Activated CD4-positive, alpha-beta T cell treated with anti-CD3 and anti-CD28 coated beads, Interleukin-2, amount 10 ng/mL, durations not matched to agents 24 days and 14 days (primary cell): ENCODE measurements at places on chromosomes 5 and 9. TPM values are rescaled to one million over a fixed set of nuclear protein-coding genes. Genes with fewer than 3 reads are reported as not detected.

GRCh38 chr5:13640270-13640669 lies 304.2 kb downstream of the DNAH5 start:
- DNase-seq, result no peak
- H3K4me1 ChIP-seq, result no peaks in the 10 kb centered on the region
- H3K27me3 ChIP-seq, result no peaks in the 10 kb centered on the region
- no peaks in the 10 kb centered on the region for H3K36me3 ChIP-seq

DNA sequence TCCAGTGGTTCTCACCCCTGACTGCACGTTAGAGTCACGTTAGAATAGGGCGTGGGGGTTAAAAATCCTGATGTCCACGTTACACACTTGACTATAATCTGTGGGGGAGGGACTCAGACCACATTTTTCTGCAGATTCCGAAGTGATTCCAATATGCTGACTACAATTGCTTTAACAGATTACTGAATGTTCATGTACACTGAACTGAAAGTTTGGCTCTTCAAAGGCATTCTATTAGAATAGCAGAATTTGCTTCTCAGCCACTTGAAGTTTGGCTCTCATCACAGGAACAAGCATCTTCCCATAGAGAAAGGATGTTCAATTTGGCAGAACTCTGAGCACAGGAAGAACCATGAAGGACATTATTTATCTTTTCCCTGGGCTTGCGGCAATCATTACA lies 84.5 kb downstream of the HAPLN1 start:
- DNase-seq, result no peak
- H3K27ac ChIP-seq, result no peak overlapping the region
- no peak overlapping the region for H3K4me3 ChIP-seq
- H3K36me3 ChIP-seq, result no peaks in the 10 kb centered on the region
- no peaks in the 10 kb centered on the region for H3K27me3 ChIP-seq
- H3K4me1 ChIP-seq, result no peaks in the 10 kb centered on the region

DNA sequence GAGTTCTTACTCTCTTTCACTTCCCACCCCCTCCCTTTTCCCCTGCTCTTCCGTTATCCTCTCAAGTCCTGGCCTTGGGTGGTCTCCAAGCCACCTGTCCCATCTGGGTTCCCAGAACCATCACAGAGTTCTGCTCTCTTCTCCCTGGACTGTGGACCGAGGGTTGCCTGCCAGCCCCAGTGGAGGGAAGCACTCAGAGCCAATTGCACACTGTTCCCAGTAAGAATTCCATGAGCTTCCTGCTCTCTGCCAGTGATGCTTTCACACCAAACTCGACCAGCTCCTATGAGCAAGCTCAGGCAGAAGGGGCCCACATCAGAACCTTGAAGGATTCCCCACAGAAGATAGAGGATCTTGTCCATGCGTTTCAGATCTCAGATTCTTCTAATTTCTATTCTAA lies 20.1 kb upstream of the AFAP1L1 start:
- no peaks in the 10 kb centered on the region for H3K4me1 ChIP-seq
- DNase-seq, result no peak

DNA sequence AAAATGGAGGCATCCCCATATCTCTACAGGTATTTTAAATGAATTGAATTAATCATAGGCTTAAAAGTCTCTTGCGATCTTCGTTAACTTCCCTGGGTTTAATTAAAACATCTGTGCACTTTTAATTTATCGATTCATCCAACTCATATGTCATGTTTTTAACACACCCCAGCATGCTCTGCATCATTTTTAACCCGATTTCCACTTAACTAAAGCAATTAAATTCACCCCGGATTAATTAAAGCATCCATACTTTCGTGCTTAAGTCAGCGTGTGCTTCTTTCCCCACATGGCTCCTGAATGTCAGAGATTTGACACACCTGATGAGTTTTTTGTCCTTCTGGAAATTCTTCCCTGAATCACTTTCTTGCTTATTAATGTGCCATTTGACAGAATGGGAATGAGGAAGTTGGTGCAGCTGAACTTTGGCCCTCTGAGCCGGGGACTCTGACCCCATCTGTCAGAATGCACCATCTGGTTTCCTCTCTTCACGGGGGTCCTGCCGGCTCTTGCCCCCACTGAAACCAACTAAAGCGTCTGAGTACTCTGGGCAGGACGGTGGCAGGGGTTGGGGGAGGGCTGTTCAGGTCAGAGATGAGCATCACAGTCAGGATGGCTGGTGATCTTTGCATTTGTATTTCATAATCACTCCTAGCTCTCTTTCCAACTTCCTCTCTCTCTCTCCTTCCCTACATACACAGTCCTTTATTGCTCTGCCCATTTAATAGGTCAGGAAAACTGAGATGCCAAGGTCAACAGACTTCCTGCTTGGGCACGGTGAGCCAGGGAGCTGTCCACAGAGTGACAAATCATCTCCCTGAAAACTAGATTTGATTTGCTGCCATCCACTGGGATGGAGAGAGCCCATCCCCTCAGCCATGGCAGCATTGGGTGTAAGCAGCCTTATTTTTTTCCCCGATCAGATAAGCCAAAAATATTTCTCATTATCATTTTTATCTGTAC lies 180.3 kb upstream of the WWC1 start:
- no peaks in the 10 kb centered on the region for H3K36me3 ChIP-seq
- H3K27me3 ChIP-seq, result peaks cover 6% of the 10 kb centered on the region
- no peak overlapping the region for H3K27ac ChIP-seq
- no peak for DNase-seq
- H3K4me1 ChIP-seq, result no peaks in the 10 kb centered on the region

GRCh38 chr5:23103566-23103965 lies 250.4 kb upstream of the CDH12 start:
- no peak overlapping the region for H3K4me3 ChIP-seq
- H3K27ac ChIP-seq, result no peak overlapping the region
- no peak for DNase-seq

DNA sequence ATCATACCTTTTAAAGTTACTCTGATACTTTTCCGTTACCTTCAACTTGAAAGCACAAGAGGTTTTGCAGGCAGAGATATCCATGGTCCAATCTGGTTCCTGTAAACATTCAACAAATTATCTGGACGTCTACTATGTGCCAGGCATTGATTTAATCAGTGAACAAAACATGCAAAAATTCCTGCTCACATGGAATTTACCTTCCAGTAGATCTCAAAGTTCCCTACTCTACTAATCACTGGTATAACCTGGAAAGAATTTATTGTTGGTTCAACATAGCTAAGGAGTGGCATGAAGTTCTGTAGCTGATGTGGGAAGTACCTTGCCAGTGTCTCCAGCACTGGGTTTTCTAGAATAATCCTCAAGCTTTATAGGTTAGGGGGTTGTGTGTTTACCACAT lies 9.8 kb downstream of the OCLN start:
- DNase-seq, result no peak
- H3K4me1 ChIP-seq, result no peaks in the 10 kb centered on the region
- H3K36me3 ChIP-seq, result no peaks in the 10 kb centered on the region
- no peak overlapping the region for H3K27ac ChIP-seq
- peaks cover 10% of the 10 kb centered on the region for H3K27me3 ChIP-seq

DNA sequence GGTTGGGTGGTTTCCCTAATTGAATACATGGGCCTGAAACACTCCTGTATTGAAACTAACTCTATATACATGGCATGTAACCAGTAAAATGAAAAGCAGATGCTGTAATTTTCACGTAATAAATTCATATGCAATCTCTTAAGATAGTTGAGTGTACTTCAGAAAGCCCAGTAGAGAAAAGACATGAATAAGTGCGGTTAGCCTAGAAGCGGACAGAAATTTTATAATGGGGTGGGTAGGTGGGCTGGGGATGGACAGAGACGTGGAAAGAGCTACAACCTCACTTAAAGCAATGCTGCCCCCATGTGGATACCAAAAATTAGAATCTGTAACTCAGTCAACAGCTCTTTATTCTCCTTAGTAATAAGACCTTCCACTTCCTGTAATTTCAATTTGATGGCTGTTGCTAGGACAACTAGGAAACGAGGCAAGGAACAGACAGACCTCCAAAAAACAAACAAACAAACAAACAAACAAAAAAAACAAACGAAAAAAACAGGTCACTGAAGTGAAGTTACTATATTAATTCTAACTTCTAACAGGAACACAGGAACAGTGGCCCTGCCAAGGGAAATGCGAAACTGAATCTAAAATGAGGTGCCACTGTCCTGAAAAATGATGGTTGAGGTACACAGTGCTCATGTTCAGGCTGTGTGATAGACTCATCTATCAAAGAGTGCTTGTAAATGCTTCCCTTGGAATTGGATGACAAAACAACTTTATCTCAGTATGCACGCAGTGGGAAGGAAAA lies 103.4 kb upstream of the GNA14 start:
- peaks cover 4% of the 10 kb centered on the region for H3K36me3 ChIP-seq
- H3K27ac ChIP-seq, result peak overlapping the region; percentile 59
- peak; percentile 75 for DNase-seq
- no peaks in the 10 kb centered on the region for H3K27me3 ChIP-seq
- H3K4me3 ChIP-seq, result no peak overlapping the region

DNA sequence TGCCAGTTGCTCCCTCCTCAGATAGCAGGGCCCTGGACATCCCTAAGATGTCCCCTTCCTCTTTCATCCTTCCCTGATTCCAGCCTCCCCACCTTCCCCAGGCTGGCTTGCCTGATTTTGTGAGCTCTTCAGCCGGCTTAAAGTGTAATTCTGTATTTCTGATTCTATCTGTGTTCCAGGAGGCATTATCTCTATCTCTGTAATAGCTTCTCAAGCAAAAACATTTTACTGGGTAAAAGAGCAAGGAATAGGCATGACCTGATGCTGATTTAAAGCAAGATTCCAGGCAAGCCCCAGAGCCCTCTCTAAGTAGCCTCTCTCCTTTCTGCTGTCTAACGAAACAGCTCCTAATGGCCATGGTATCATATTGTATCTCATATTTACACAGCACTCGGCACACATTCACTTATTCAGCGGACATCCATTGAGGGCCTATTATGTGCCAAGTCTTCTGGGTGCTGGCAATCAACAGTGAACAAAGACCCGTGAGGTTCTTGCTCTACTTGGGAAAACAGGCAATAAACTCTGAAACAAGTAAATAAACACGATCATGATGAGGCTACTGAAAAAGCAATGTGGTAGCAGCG lies 100.9 kb upstream of the MSX2 start:
- no peaks in the 10 kb centered on the region for H3K36me3 ChIP-seq
- DNase-seq, result no peak
- H3K4me1 ChIP-seq, result no peaks in the 10 kb centered on the region
- H3K27me3 ChIP-seq, result no peaks in the 10 kb centered on the region
- H3K27ac ChIP-seq, result no peak overlapping the region

GRCh38 chr5:108093186-108093585 lies 288.7 kb downstream of the FBXL17 start:
- no peak overlapping the region for H3K27ac ChIP-seq
- no peak for DNase-seq
- H3K27me3 ChIP-seq, result no peaks in the 10 kb centered on the region
- H3K36me3 ChIP-seq, result no peaks in the 10 kb centered on the region
- no peak overlapping the region for H3K4me3 ChIP-seq

DNA sequence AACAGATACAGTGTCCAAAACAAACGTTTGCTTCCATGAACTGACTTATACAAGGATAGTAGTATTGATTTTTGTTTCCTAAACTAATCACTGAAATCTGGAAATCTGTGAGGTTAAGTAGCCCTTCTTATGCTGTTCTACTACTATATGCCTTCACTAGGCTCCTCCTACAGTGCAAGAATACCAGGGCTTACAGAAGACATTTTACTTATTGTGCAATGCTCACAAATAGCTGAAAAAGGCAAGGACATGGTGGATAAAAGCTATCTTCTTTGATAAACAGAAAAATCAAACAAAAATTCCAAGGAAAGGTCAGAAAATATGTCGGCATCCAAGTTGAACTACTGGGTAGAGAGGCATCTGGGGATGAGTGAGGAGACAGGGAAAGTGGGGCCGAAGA lies 61.9 kb downstream of the OXCT1 start:
- DNase-seq, result no peak
- no peak overlapping the region for H3K27ac ChIP-seq
- H3K4me1 ChIP-seq, result peaks cover 45% of the 10 kb centered on the region
- H3K27me3 ChIP-seq, result no peaks in the 10 kb centered on the region

DNA sequence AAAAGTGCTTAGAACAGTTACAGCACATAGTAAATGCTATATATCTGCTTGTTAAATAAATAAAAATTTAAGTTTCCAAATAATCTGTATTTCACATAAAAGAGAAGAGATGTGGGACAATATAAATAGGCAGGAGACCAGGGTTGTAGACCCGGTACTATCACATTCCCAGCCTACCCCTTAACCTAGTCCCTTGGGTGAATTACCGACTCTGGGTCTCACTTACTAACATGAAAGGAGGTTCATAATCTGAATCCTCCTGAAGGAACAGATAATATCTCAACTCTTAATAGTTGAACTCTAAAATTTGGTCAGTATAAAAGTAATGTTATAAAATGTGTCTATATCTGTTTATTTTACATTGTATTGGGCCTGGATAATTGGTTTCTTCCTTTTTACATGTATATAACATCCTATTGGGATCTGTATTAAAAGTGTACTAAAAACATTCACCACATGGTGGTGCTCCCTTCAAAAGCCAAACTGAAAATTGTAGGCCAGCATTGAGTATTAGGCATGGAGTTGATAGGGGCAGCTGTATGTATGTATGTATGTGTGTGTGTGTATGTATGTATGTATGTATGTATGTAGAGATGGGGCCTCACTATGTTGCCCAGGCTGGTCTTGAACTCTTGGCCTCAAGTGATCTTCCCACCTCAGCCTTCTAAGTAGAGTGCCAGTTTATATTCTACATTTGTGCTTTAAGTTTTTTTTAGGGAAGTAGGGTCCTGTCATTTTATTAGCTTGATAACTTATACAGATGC lies 64.2 kb upstream of the ABL1 start:
- no peak overlapping the region for H3K4me3 ChIP-seq
- H3K27me3 ChIP-seq, result no peaks in the 10 kb centered on the region
- peaks cover 10% of the 10 kb centered on the region for H3K4me1 ChIP-seq
- no peaks in the 10 kb centered on the region for H3K36me3 ChIP-seq

DNA sequence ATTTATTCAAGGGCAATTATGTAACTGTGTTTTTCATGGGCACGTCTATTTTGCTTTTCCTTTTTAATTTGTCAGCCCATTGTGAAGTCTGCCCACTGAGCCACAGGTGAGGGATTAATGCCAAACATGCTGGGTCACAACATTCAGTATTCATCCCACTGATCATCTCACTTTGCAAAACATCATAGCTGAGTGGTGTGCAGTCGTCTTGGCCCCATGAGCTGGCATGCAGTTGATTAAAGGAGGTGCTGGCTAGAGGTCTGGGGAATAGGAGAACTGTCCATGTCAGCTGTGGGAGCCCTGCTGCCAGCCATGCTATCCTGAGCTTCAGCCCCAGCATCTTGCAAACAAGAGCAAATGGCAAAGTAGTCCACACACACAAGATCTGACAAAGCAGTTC lies 11.7 kb upstream of the ESM1 start:
- peaks cover 11% of the 10 kb centered on the region for H3K36me3 ChIP-seq
- no peak overlapping the region for H3K4me3 ChIP-seq
- H3K27ac ChIP-seq, result no peak overlapping the region

- no peaks in the 10 kb centered on the region for H3K4me1 ChIP-seq
- H3K27me3 ChIP-seq, result no peaks in the 10 kb centered on the region
- DNase-seq, result no peak
- H3K27ac ChIP-seq, result no peak overlapping the region
Measured at GRCh38 chr5:26791021-26791420, 247.4 kb downstream of the CDH9 start.

GRCh38 chr5:41735213-41735612 lies 135.0 kb downstream of the OXCT1 start:
- H3K4me3 ChIP-seq, result no peak overlapping the region
- H3K4me1 ChIP-seq, result no peaks in the 10 kb centered on the region
- no peak overlapping the region for H3K27ac ChIP-seq
- DNase-seq, result no peak
- no peaks in the 10 kb centered on the region for H3K27me3 ChIP-seq

The PCDHB12 gene
- total RNA-seq, result not detected in 2 replicates

The APBA1 gene
- total RNA-seq, result 0.51 and 1.1 TPM in 2 replicates

The NEUROG1 gene
- total RNA-seq, result not detected in 2 replicates

The TAS2R1 gene
- total RNA-seq, result not detected in 2 replicates

The DNM1 gene
- 0.95 and 1.5 TPM in 2 replicates for total RNA-seq

The CDC20B gene
- total RNA-seq, result not detected in 2 replicates

The AGTPBP1 gene
- total RNA-seq, result 25.8 and 27.8 TPM in 2 replicates

The ACTBL2 gene
- not detected in 2 replicates for total RNA-seq

The MAML1 gene
- total RNA-seq, result 34.6 and 37.3 TPM in 2 replicates

The ANKRD55 gene
- 0.79 and 1.0 TPM in 2 replicates for total RNA-seq

The IRX2 gene
- not detected in 2 replicates for total RNA-seq
